Activated T-cell treated with anti-CD3 and anti-CD28 coated beads, Interleukin-2, amount 50 U/mL, for 1 hour (primary cell): ENCODE measurements at places on chromosomes 5 and 9.

- DNase-seq = no peak
These were observed 106.7 kb upstream of the CPEB4 start for GRCh38 chr5:173781432-173781815.

GRCh38 chr5:134905246-134905996 is 490 bp downstream of the PCBD2 start:
- peak; percentile 73 for DNase-seq

GRCh38 chr9:121636341-121636865 is 15.0 kb upstream of the DAB2IP start:
- DNase-seq = no peak

DNA sequence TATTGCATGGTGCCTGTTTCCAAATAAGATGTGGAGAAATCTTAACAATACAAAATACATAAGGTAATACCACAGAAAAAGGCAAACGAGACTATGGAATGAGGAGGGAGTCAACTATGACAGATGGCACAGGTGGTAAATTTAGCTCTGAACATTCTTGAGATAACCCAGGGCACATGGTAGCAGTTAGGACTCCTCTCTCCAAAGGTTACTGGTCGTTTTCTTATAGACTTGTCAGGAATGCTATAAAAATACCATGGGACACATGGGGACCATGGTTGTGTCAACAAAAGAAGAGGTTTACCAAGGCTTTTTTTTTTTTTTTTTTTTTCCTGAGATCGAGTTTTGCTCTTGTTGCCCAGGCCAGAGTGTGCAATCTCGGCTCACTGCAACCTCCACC is 209.4 kb upstream of the RFX3 start:
- DNase-seq = no peak

DNA sequence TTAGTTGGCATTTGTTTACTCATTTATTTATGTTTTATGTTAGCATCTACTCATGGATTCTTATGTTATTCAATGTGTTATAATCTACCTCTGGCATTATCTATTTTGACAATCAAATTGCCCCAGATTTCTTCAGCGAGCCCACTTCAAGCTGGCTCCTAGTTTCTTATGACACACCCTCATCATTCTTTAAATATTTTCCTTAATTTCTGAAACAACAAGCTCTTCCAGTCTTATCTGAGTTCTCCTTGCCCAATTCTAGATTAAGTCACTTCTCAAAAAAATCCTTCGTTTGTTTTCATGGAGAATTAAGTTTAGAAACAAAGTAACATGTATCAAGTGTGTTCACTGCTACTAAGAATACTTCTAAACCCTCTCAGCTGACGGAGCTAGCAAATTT is 229.8 kb downstream of the SEMA5A start:
- no peak for DNase-seq

DNA sequence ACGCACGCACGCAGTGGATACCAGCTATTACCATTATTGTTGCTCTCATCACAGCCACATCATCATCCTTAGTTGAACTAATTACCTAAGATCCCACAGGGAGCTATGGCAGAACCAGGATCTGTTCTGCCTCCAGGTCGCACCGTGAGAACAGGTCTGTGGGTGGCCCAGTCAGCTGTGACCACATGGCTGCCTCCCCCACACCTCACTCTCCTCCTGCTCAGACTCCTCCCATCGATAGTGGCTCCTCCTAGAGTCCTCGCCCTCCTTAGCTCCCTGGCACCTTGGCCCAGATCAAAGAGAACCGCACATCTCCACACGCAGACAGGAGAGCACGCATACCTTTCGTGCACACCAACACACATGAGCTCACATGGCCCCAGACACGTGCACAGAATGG is 32.4 kb upstream of the RPL26L1 start:
- DNase-seq = no peak

GRCh38 chr5:153598099-153598498 is 107.6 kb downstream of the GRIA1 start:
- no peak for DNase-seq

GRCh38 chr9:129323376-129323998 is 145.4 kb upstream of the IER5L start:
- DNase-seq = no peak

DNA sequence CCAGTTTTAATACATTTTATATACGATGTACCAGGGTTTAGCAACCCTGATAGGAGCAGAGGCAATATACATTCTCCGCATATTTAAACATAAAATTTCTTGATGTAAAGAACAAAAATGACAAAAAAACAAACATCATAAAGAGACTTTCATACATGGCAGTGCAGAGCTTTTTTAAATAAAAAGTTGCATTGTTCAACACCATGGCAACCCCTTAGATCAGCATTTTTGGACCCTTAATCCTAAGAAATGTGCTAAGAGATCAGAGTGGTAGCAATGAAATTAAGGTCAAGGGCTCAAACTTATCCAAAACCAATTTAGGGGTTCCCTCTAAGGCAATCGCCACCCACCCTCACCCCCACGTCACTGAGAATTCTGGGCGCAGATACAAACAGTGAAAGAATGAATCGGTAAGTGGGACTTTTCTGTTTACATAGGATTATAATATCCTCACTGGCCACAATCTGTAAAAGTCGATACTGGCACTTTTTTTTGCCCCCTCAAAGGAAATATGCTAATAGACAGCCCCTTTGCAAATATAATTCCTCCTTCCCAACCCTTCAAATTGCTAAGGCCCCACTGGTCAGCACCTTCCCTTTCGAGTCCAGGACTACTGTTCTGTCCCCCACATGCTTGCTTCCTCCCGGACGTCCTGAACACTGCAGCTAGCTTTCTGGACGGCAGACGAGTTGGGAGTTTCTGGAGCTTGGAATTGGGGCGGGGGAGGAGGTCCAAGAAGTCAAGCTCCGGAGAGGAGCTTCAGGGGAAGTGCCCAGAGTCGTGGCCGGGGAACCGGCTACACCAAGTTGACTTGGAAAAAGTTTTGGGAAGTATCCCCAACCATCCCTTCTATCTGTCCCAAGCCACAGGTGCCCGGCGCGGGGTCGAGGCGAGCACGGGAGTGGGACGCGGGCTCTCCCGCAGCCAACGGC is 2.2 kb downstream of the GAS1 start:
- DNase-seq = no peak

GRCh38 chr5:31319335-31319734 is 125.8 kb downstream of the CDH6 start:
- no peak for DNase-seq

DNA sequence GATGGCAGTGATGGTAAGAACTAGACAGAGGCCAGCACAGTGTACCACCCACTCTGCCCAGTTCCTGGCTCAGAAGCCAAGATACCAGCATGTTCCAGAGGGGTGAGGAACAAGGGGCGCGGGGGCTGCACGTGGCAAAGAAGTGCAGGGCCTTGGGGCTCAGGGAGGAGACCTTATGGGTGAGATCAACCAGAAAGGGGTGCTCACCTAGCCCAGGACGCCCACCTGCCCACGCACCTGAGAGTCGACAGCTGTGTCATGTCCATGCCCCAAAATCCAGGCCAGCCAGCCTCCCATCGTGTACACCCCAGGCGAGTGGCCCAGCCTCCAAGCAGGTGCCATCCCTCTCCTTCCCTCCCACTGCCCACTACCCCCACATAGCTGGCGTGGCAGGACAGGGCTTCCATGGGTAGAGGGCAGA is 34.9 kb downstream of the BICD2 start:
- no peak for DNase-seq

- DNase-seq = no peak
These were observed 167.3 kb downstream of the SEC61B start for GRCh38 chr9:99389087-99390033.

GRCh38 chr5:9512457-9512856 is 33.4 kb downstream of the SEMA5A start:
- DNase-seq = no peak

GRCh38 chr9:128863647-128864046 is 18.1 kb downstream of the KYAT1 start:
- peak; percentile 88 for DNase-seq

DNA sequence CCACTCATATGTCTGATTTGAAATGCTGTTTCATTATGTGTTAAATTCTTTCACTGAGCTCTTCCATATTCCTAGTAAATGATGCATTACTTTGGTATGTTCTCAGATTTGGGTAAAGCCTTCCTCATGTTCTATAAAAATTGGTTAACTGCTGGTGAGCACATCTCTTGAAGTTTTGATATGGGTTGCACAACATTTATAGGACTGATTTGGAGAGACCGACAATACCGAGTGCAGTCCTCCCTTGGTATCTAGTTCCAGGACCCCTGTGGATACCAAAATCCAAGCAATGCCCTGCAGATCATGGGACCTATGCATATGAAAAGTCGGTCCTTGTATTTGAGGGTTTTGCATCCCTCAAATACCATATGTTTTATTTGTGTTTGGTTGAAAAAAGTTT is 37.8 kb downstream of the WDR36 start:
- no peak for DNase-seq

DNA sequence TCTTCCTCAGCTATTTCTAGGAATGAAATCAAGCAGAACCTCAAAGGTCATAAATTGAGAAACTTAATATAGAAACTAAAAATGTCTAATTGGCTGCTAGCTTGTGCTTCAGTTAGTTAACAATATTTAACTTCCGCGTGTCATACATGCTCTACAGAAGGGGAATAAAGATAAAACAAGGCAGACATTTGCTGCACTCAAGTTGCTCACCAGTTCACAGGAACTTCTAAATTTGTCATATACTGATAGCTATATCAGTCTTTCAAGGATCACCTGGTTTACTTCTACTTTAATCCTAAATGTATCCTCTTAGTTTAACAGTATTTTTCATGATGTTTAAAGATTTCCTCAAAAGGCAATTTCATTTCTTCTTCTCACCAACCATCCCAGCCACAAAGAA is 8.4 kb downstream of the CCNH start:
- DNase-seq = no peak

DNA sequence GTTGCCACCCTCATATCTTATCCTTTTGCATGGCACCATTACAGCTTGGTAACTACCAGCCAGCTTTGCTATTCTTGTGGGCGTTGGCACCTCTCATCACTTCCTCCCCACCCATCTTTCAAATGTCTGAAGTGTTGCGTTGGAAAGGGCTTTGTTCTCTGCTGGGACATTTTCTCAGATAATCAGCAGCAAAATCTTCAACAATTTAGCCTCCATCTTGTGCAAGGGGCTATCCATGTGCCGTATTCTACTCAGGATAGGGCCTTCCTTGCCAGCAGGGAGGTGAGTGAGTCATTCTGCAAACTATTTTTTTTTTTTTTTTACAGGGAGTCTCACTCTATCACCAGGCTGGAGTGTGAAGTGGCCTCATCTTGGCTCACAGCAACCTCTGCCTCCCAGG is 62.1 kb upstream of the NUDT12 start:
- DNase-seq = no peak

DNA sequence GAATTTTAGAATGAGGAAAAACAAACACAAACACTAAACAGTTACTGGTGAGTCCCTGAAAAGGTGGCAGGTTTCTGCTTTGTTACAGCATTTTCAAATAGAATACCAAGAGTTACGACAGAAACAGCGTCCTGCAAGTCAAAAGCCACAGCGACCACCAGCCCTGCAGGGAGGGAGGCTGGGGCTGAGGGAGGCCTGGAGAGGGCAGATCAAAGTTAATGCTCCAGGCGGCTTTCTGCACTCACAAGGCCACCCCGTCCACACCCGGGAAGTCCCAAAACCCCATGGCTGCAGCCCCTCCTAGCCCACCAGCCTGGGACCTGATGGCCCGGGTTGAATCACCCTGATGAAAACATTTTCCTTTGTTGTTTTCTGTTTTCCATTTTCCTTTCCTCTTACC is 29.3 kb downstream of the COL23A1 start:
- no peak for DNase-seq

DNA sequence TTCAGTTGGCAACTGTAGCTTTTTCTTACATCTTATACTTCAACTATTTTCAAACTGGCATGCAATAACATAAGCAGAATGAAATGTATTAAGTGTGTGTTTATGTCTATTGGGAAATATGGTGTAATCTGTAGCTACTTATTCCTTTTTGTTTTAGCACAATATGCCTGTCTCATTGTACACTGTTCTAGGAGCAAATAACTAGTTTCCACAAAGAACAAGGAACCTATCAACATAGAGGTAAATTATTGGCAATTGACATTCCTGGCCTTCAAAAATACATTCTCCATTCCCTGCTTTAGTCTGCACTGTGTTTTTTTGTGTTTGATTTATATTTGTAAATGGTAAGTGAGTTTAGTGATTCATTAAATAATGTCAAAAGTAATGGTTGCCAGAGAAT is 75.7 kb downstream of the FBXL7 start:
- no peak for DNase-seq

DNA sequence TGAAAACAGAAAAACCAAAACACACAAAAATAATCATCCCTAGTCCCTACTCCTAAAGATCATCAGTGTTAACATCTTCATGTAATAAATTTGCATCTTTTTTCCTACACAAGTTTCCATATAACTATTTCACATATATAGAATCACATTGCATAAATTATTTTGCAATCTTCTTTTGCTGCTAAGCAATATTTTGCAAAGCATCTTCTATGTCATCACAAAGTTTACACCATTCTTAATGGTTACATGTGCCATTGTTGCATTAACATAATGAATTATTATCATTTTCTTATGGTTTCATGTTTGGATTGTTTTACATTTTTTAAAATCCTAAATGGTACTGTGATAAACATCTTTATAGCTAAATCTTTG is 17.8 kb downstream of the SH3TC2 start:
- no peak for DNase-seq

DNA sequence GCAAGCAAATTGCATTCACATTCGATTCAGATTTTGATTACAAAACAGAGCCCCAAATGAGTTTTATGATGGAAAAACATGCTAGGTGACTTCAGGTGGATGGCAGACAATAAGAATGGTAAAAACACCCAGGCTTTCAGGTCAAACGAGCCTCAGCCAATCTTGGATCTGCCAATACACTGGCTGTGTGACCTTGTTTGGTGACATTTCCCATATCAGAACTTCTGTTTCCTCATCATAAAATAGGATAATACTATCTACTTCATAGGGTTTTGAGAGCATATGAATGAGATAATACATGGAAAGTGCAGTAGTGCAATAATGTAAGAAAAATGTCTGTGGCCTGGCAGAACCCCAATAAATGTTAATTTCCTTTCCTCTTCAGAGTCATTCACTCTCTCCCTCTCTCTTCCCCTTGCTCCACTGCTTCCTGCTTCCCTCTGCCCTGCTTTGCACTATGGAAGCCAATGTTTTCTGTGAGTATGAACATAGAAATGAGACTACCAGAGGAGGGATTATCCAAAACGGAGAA is 54.7 kb downstream of the SH3RF2 start:
- DNase-seq = no peak

GRCh38 chr5:152388610-152389009 is 16.5 kb downstream of the NMUR2 start:
- DNase-seq = no peak

DNA sequence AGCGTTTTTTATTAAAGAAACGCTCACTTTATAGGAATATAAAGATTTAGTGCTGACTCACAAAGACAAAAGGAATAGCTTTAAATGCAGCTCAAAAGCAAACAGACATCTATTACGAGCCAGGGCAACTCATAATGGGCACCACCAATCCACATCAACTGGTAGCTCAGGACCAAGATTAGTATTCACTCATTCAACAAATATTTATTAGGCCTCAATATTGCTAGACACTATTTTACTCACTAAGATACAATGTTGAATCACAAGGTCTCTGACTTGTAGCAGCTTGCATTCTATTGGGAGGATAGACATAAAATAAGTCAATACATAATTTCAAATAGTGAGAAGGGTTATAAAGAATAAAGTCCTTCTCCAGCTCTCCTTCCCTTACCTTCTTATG is 8.0 kb upstream of the MAN2A1 start:
- DNase-seq = no peak
